ENCODE measurements at places on chromosomes 11 and 22.
A peak's percentile ranks its signal among the peaks of the same experiment; 100 is the strongest.

DNA sequence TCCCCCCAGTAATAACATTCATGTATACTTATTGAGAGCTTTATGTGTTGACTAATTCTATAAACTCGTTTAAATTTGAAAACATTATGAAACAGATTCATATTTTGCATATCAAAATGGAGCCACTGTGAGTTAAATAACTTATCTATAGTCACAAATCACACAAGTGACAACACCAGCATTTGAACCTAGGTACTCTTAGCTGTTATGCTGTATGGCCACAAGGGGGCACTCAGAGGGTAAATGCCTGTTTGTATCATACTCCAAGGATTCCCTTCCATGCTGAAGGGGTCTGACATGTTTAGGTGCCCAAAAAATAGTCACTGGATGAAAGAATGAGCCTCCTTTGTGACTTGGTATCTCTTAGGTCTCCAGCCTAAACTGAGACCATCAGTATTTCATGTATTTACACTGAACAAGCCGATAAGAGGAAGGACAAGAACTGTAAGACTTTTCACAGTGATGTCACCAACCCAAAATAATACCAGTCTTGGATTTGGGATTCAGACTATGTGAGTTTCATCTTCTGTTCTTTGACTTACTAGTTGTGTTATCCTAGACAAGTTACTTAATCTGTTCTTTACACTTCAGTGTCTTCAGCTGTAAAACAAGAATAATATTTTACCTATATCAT, 12.2 kb upstream of the OR52D1 start:
- H3K27me3 ChIP-seq = no peaks in the 10 kb centered on the region
- H3K4me3 ChIP-seq = no peak overlapping the region
- no peaks in the 10 kb centered on the region for H3K36me3 ChIP-seq

- no peaks in the 10 kb centered on the region for H3K36me3 ChIP-seq
- DNase-seq = no peak
- peaks cover 27% of the 10 kb centered on the region for H3K4me1 ChIP-seq
- peaks cover 7% of the 10 kb centered on the region for H3K27me3 ChIP-seq
- no peak overlapping the region for H3K4me3 ChIP-seq
Observed at GRCh38 chr11:1654388-1655167, 25.0 kb downstream of the KRTAP5-5 start.

GRCh38 chr22:36873614-36874308, 13.0 kb downstream of the NCF4 start:
- no peak overlapping the region for H3K27ac ChIP-seq
- H3K4me1 ChIP-seq = no peaks in the 10 kb centered on the region
- no peak overlapping the region for H3K4me3 ChIP-seq
- no peaks in the 10 kb centered on the region for H3K36me3 ChIP-seq
- H3K27me3 ChIP-seq = no peaks in the 10 kb centered on the region

DNA sequence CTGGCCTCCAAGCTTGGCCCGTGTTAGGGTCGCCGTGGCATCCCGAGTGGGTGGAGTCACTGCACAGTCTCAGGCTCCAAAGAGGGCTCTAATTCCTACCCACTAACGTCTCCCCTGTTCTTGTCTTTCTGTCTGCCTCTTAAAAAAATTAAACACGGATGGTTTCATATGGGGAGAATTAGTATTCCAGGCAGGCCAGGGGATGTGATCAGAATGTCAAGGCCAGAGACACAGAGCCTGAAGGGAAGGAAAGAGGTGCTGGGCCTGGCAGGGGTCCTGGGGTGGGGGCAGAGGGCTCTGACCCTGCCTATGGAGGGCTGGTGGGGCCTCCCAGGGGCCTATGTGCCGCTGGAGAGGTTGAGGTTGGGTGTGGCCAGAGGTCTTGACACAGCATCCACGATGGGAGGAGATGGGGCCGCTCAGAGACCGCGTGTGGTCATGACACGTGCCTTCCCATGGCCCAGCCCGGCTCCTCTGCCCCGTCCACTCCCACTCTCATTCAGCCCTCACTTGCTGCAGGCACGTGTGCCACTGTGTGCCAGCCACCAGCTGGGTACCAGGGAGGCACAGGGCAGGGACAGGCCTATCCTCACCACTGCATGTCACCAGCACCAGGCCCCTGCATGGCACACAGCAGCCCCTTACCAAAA, 56.5 kb downstream of the FLRT1 start:
- H3K36me3 ChIP-seq = peaks cover 29% of the 10 kb centered on the region
- H3K4me1 ChIP-seq = peaks cover 99% of the 10 kb centered on the region
- peaks cover 2% of the 10 kb centered on the region for H3K27me3 ChIP-seq
- H3K27ac ChIP-seq = no peak overlapping the region
- no peak for DNase-seq

- H3K4me3 ChIP-seq = no peak overlapping the region
- H3K27ac ChIP-seq = no peak overlapping the region
- H3K36me3 ChIP-seq = no peaks in the 10 kb centered on the region
- no peak for DNase-seq
Observed at GRCh38 chr11:33476945-33477606, 219.9 kb downstream of the HIPK3 start.

- H3K4me1 ChIP-seq = no peaks in the 10 kb centered on the region
- H3K27me3 ChIP-seq = no peaks in the 10 kb centered on the region
- H3K36me3 ChIP-seq = no peaks in the 10 kb centered on the region
- no peak overlapping the region for H3K4me3 ChIP-seq
- no peak for DNase-seq
Observed at GRCh38 chr11:109435121-109435742, 13.2 kb downstream of the C11orf87 start.

GRCh38 chr22:49543876-49544275, 283.8 kb downstream of the BRD1 start:
- DNase-seq = no peak
- H3K4me1 ChIP-seq = peaks cover 27% of the 10 kb centered on the region
- H3K4me3 ChIP-seq = no peak overlapping the region
- no peaks in the 10 kb centered on the region for H3K27me3 ChIP-seq
- H3K36me3 ChIP-seq = no peaks in the 10 kb centered on the region

GRCh38 chr11:43917851-43918250, 24.6 kb upstream of the C11orf96 start:
- no peak overlapping the region for H3K27ac ChIP-seq
- no peak overlapping the region for H3K4me3 ChIP-seq
- no peak for DNase-seq
- peaks cover 5% of the 10 kb centered on the region for H3K4me1 ChIP-seq

- no peak for DNase-seq
- no peaks in the 10 kb centered on the region for H3K27me3 ChIP-seq
- H3K4me3 ChIP-seq = peak overlapping the region; percentile 85
- peak overlapping the region; percentile 100 for H3K27ac ChIP-seq
- H3K4me1 ChIP-seq = peaks cover 56% of the 10 kb centered on the region
- peaks cover 64% of the 10 kb centered on the region for H3K36me3 ChIP-seq
Observed at GRCh38 chr11:64239662-64240434, 1.0 kb upstream of the FKBP2 start.
